ENCODE measurements at places on chromosomes 1 and 21.

DNA sequence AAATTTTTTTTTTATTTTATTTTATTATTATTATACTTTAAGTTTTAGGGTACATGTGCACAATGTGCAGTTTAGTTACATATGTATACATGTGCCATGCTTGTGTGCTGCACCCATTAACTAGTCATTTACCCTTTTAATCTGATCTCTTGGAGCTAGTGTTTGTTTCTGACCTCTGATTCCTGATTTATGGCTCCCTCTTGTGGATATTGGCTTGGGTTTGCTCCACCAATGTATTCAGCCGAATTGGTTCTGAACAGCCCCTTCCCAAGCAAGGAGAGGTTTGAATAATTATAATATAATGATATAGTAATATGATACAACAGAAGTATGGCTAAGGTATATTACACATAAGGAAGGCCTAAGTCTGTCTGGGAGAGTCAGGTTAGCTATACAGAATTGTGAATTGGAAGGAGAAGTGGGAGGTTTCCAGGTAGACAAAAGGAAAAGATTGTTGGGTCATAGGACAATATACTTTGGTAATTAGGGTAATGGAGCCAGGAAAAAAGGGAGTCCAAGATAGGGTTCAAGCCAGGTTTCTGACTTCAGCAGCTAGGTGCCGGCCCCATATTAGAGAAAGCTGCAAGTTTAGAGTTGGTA, 53.1 kb upstream of the HMCN1 start:
- DNase-seq: no peak

DNA sequence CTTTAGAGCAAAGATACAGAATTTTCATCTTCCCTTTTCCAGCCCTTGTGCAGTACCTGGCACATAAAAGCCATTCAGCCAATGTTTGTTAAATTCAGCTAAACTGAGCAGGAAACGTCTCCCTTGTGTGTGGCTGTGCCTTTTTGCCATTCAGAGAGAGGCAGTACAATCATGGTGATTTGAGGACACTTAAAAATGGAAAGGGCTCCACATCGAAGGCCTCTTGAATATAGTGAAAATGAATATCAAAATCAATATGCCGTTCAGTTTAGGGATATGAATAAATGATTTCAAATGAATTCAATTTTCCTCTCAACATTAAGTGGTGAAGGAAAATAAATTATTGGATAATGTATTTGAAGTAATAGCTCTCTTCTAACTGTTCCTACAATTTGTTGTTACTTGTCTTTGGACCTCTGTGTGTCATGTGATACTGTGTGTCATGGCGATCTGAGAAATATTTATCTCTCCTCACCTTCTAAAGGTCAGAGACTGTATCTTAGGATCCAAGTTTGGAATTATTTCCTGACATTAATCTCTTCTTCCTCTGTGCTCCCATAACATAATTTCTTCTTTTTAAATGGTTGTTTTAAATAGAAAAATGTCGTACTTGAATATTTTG, 355.6 kb upstream of the ST6GALNAC5 start:
- no peak for DNase-seq

DNA sequence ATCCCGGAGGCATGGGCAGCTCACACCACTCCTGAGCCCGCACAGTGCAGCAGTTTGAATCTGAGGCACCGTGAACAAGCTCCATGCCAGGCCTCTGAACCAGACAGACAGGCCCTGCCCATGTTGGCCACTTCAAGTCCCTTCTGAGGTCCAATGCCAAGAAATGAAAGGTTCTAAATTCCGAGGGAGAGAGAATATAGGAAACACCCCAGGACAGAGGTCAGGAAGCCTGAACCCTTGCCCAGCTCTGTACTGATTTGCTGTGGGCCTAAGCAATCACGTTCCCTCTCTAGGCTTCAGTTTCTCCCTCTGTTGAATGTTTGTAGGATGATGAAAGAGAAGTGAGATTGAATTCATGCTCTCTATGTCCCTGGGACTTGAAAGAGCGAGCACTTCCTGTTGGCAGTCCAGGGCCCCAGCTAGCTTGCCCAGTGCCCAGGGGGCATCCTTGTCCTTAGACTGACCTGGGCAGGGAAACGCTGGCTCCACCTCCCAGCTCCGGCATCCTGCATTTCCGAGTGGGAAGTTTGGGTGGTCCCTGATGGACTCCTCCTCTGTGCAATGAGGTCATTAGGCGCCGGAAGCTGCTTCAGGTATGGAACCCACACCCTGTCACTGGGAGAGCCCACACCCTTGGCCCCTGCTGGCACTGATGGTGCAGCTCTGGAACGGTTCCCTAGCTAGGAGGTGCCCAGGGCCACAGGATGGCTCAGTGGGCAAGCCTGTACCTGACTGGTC, 242.4 kb upstream of the TMEM51 start:
- DNase-seq: no peak

DNA sequence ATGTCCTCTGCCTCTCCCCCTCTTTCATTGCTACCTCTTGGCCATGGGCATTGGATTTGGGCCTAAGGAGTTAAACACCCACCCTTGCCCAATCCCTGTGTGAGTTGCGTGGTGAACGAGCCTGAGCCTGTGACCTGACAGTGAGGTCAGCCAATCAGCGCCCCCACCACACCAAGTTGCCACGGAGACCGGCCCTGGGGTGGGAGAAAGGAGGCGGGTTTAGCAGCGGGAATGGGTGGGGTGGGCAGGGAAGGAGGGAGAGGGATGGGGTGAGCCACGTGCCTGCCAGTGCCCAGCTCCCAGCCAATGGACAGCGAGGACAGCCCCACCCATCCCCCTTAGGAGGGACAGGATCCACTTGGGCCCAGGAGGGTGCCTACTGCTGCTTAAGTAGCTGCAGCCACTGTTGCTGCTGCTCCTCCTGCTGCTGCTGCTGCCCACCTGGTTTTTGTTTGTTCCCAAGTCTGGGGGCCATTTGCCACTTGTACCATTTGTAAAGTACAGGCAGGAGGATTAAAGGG, 9.5 kb downstream of the ZBTB7B start:
- DNase-seq: peak; percentile 78

DNA sequence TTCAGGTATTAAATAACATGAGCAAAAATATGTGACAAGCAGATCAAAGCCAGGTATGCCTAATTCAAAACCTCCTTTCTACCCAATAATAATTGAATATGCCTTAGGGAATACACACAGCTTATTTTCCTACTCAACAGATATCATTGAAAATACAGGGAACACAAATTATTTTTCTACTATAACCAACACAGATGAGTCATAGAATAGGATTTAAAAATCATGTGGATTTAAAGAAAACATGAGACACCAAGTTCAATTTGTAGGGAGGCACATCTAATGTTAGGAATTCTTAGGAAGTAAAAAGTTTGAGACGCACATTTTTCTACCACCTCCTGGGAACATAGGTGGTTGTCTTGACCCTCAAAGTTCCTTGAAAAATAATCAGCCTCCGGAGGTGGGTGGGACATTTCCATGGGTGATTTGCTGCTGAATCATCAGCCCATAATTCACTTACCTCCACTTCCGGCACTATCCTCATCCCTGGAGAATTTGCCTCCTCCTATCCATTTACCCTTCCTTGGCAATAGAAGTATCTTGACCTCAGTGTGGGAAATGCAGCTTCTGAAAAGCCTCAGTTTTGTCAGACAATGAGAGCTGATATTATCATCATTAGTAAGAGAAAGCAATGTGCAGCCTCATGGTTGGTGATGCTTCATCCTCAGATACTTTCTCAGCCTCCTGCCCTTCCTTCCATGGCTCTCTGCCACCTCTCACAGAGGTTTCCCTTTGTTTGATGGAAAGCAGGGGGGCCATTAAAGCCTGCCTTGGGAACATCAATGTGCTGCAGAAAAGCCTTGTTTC, 33.5 kb upstream of the RGS4 start:
- peak; percentile 21 for DNase-seq

- DNase-seq: no peak
These were observed 36.3 kb downstream of the CLCA1 start for GRCh38 chr1:86504895-86505563.

- no peak for DNase-seq
These were observed 407 bp downstream of the GALNT2 start for GRCh38 chr1:230067419-230067870.

- DNase-seq: no peak
These were observed 39.6 kb downstream of the ASPM start for GRCh38 chr1:197106869-197107268.

DNA sequence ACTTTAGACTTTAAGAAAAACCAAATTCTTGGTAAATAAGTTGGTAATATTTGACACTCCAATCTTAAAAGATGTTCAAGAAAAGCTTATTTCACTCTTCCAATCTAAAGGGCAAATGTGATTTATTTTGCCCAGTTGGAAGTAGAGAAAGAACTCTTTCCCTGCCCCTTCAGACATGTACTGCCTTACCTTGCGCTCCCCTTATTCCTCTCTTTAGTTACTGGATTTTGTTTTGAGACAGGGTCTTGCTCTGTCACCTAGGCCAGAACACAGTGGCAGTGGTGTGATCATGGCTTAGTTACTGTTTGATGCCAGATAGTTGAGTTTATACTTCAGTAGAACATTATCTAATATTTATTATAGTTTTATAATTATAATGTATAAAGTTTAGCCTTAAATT, 27.5 kb downstream of the FUBP1 start:
- DNase-seq: no peak

DNA sequence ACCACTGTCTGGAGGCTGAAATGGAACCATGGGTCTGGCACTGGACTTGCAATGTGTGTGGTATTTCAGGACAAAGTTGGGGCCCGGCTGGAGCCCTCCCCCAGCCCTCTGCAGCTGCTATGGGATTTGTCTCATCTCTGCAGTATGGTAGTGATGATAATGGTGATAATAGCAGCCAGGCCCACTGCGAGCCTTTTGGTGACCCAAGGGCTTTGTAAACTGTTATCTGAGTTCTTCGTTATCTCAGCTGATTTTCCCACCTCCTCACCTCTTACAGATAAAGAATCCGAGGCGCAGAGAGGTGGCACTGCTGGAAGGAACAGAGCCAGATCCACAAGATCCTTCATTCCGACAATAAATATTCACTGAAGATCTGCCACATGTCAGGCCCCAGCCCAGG, 11.7 kb upstream of the WNT4 start:
- DNase-seq: no peak

DNA sequence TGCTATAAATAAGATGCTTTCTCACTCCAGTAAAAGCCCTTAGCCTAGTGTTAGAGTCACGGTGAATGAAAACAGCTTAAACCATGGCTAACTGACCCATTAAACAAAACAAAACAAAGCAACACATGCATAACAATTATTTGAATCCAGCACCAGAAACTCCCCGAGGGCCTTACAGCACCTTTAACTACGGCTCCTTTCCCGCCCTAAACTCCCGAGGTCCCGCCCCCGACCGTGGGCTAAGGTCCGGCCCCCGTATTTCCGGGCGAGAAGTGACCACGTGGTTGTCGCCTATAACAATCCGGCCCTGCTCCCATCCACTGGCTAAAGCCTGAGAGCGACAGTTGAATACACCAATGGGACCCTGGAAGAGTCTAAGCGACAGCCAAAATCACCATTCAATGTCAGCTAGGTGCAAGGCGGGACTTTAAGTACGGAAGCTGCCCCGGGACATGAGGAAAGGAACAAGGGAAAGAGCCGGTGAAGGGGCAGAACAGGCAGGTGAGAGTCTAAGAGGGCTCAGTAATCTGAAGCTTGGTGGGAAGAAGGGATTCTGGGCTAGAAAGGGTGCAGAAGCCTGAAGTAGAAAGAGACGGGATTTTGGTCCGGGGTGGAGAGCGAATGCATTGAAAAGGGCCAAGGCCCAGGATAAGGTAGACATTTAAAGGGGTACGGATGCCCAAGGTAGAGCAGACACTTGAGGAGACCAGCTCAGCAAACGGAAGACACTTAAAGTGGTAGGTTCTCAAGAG, at the start of gene FLAD1:
Gene FLAD1 (plus strand): TSS at position 448 of the 752 bp plus-strand sequence. CDS start 351 bp downstream, outside the sequence.
- peak; percentile 93 for DNase-seq

DNA sequence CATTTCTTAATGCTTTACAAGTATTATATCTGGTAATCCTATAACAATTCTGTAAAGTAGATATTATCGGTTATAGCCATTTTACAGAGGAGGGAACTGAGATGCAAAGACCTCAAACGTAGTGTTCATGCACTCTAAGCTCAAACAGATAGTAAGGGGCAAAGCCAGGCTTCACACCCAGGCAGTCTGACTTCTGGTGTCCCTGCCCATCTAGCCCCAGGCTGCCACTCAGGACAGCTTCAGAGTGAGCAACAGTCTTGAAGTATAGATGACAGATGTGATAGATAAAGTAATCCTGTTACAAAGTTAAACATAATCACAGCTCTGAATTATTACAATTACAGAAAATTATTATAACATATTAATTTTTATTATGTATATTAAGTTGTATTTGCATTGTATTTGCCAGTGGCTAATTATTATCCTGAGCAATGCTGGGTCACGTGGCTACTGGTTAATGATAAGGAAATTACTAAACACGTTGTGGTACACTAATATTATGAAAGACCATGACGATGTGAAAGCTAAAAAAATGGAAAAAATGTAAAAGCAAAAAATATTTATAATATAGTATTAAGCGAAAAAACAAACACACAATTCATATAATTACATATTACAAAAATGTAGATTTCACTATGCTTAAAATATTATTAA, 6.1 kb upstream of the TRAF3IP3 start:
- no peak for DNase-seq

- DNase-seq: no peak
These were observed 216.9 kb downstream of the APP start for GRCh38 chr21:25953659-25954058.

GRCh38 chr1:113871597-113872113, at the start of gene PTPN22:
Gene PTPN22 (minus strand): TSS chr1:113871712.
- no peak for DNase-seq

DNA sequence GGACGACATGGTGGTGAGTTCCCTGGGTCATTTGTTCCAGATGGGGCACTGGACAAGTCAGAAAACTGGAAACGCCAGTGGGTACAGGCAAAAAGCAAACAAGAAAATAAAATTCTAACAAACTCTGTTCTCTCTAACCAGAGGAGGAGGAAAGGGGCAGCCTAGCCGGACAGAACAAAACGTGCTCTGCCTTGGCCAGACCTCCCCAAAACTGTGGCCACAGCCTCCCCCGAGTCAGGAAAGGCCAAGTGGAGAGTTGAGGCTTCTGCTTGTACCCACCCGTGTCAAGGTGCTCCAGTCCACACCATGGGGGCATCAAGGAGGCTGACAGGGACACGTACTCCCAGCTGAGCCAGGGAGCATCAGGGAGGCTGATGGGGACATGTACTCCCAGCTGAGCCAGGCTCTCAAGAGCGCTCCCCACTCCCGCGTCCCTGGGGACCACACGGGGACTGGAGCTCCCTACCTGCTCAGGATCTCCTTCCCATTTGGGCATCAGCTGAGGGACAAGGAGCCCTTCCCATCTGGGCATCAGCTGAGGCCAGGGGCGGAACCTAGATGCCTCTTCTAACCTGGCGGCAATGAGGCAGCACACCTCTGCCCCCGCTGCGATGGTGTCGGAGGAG, 154.8 kb upstream of the COL6A1 start:
- DNase-seq: no peak

All from glutamatergic neuron (in vitro differentiated cells).